ENCODE measurements at places on chromosomes 6 and 20.

- peaks cover 57% of the 10 kb centered on the region for H3K4me1 ChIP-seq
- H3K27me3 ChIP-seq: no peaks in the 10 kb centered on the region
- no peaks in the 10 kb centered on the region for H3K36me3 ChIP-seq
- peak overlapping the region; percentile 85 for H3K4me3 ChIP-seq
- H3K27ac ChIP-seq: peak overlapping the region; percentile 97
Measured at GRCh38 chr6:7112741-7113313, 5.1 kb downstream of the RREB1 start.

DNA sequence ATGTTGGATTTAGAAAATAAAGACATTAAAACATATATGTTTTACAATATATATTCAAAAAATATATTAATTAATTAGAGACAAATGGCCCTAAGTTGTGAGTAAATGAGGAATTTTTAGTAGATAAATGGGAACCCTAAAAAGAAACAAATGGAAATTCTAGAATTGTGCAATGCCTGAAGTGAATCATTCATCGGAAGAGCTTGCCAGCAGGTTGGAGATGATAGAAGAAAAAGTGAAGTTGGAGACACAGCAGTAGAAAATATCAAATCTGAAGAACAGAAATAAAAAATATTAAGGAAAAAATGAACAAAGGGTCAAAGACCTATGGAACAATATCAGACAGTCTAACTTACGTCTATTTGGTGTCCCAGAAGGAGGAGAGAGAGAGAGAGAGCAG lies 109.4 kb upstream of the NEDD9 start:
- peaks cover 7% of the 10 kb centered on the region for H3K4me1 ChIP-seq
- H3K36me3 ChIP-seq: no peaks in the 10 kb centered on the region
- DNase-seq: no peak
- peaks cover 16% of the 10 kb centered on the region for H3K27me3 ChIP-seq
- no peak overlapping the region for H3K4me3 ChIP-seq

DNA sequence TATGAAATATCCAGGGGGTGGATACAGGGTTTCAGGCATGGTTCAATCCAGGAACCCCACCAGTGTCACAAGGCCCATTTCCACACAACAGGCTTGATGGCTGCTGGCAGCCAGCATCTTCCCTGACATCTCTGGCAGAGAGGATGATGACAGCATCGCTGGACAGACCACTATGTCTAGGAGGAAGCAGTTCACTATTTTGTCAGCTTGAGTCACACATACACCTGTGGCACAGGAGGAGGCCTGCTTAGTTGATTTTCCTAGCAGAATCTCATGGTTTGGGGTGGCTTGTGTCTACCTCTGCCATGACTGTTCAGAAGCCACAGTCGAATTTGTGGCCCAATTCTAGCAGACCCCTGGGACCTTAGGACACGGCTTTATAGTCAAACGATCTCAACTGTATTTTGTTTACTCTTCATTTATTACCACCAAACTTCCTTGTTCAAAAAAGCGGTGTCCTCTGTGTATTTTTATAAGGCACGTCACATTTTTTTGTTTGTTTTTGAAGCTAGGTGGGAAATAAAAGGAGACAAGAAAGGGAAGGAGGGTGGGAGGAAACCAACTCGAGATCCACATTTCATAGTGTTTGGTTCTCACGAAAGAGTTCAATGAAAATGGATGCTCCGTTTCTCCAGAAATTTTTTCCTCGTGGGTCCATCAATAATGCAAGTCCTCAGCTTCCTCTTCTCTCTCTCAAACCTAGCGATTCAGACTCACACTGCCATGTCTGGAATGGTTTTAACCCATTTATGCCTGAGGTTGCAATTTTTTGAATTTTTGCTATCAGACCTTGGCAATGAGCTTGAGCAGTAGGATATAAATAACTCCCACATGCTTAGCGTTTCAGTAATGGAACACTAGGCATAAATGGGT lies 94.4 kb downstream of the TOX2 start:
- H3K4me3 ChIP-seq: no peak overlapping the region
- no peak overlapping the region for H3K27ac ChIP-seq
- no peaks in the 10 kb centered on the region for H3K4me1 ChIP-seq
- no peak for DNase-seq

DNA sequence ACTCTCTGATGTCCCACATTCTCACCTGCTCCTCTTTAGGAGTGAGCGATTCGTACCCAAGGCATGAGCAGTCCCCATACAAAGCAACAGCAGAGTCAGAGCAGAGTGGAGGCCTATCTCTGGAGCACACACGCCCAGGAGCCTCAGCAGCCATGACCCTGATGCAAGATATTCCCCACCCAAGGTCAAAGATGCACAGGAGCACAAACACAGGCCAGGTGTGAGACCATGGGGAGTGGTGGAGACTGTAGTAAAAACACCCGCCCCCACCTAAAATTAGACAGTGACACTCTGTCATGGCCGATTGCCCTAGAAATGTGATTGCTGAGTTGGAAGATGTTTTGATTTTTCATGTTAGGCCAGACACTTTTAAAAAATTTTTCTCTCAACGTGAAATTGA lies 21.4 kb downstream of the RRBP1 start:
- peak overlapping the region; percentile 68 for H3K27ac ChIP-seq
- H3K4me3 ChIP-seq: no peak overlapping the region
- H3K4me1 ChIP-seq: peaks cover 36% of the 10 kb centered on the region
- peaks cover 50% of the 10 kb centered on the region for H3K36me3 ChIP-seq
- no peak for DNase-seq
- no peaks in the 10 kb centered on the region for H3K27me3 ChIP-seq

GRCh38 chr6:14118091-14118439 lies 493 bp downstream of the CD83 start:
- peaks cover 33% of the 10 kb centered on the region for H3K27me3 ChIP-seq
- H3K4me3 ChIP-seq: peak overlapping the region; percentile 94
- H3K36me3 ChIP-seq: peaks cover 3% of the 10 kb centered on the region
- H3K27ac ChIP-seq: peak overlapping the region; percentile 82
- DNase-seq: no peak
- peaks cover 10% of the 10 kb centered on the region for H3K4me1 ChIP-seq

- peaks cover 32% of the 10 kb centered on the region for H3K4me1 ChIP-seq
- peaks cover 3% of the 10 kb centered on the region for H3K27me3 ChIP-seq
- H3K4me3 ChIP-seq: no peak overlapping the region
Measured at GRCh38 chr6:168686029-168686738, 245.2 kb downstream of the SMOC2 start.

- no peak for DNase-seq
- peak overlapping the region; percentile 89 for H3K4me3 ChIP-seq
- H3K27ac ChIP-seq: peak overlapping the region; percentile 89
- H3K27me3 ChIP-seq: peaks cover 15% of the 10 kb centered on the region
- H3K36me3 ChIP-seq: no peaks in the 10 kb centered on the region
- H3K4me1 ChIP-seq: peaks cover 11% of the 10 kb centered on the region
Measured at GRCh38 chr6:26311012-26311384, 54.0 kb upstream of the BTN3A2 start.

- peak overlapping the region; percentile 9 for H3K27ac ChIP-seq
- H3K27me3 ChIP-seq: no peaks in the 10 kb centered on the region
- no peaks in the 10 kb centered on the region for H3K36me3 ChIP-seq
- no peak for DNase-seq
Measured at GRCh38 chr6:42017021-42017643, 33.2 kb upstream of the TAF8 start.

GRCh38 chr6:82015043-82015442 lies 232.5 kb downstream of the IBTK start:
- no peaks in the 10 kb centered on the region for H3K27me3 ChIP-seq
- no peak overlapping the region for H3K4me3 ChIP-seq
- DNase-seq: no peak
- H3K4me1 ChIP-seq: no peaks in the 10 kb centered on the region
- no peaks in the 10 kb centered on the region for H3K36me3 ChIP-seq

- no peak for DNase-seq
- H3K4me3 ChIP-seq: no peak overlapping the region
- H3K36me3 ChIP-seq: no peaks in the 10 kb centered on the region
- H3K27ac ChIP-seq: no peak overlapping the region
- no peaks in the 10 kb centered on the region for H3K4me1 ChIP-seq
Measured at GRCh38 chr6:130780122-130780521, 47.1 kb upstream of the SMLR1 start.

DNA sequence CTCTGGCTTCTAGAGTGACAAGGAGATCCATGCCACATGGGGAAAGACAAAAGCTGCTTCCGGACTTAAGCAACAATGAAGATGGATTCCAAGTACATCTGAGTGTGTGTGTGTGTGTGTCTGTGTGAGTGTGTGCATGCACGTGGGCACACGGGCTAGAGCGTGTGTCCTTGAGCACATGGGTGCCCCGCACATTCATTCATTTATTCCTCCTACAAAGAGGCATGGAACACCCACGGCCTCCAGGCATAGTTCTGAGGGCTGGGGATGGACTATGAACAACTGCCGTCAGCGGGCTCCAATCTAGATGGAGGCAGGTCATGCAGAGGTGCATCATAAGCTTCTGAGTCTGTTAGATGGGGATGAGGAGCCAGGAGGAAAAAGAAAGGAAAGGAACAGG lies 49.1 kb downstream of the GRM4 start:
- no peaks in the 10 kb centered on the region for H3K36me3 ChIP-seq
- DNase-seq: no peak
- peaks cover 19% of the 10 kb centered on the region for H3K27me3 ChIP-seq
- H3K4me1 ChIP-seq: no peaks in the 10 kb centered on the region

DNA sequence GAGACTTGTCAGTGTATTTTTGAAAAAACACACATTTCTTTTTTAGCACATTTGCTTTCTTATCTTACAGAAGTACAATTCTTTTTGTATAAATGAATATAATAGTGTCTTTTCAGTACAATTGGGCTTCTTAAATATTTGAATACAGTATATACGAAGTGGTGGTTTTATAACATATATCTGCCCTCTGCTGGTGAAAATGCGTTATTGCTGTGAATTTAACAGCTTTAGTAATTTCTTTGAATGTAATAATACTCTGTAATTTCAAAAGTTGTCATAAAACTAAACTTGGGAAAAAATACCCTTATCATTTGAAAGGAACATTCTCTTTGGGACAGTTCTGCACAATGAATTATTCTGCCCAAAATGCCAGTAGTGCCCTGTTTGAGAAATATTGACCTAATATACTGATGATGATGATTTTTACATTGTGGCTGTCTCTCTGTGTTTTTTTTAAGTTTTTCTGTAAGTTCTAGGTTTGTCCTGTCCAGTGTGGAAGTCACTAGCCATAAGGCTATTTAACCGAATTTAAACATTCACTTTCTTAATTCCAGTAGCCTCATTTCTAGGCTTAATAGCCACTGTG lies 19.0 kb downstream of the SMAP1 start:
- no peak overlapping the region for H3K4me3 ChIP-seq
- H3K4me1 ChIP-seq: peaks cover 8% of the 10 kb centered on the region
- H3K27ac ChIP-seq: no peak overlapping the region
- DNase-seq: no peak
- peaks cover 3% of the 10 kb centered on the region for H3K36me3 ChIP-seq

- H3K4me3 ChIP-seq: peak overlapping the region; percentile 31
- DNase-seq: no peak
- peaks cover 17% of the 10 kb centered on the region for H3K36me3 ChIP-seq
- peak overlapping the region; percentile 96 for H3K27ac ChIP-seq
Measured at GRCh38 chr6:138086573-138087196, 20.5 kb downstream of the PERP start.

DNA sequence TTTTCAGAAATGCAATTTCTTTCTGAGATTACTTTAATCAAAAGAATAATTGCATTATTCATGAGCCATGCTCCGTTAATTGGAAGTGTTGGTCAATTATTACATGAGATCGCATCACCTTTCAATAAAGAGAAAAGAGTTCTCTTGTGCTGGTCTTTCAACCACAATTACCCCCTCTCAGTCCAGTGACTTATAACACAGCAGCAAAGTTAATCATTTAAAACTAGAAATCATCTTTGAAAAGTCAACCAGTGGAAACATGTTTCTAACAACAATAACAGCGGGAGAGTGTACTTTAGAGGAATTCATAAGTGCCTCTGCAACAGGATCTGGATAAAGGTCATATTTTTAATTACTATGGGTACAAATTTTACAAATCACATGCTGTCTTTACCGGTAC lies 384.4 kb upstream of the AGPAT4 start:
- H3K27ac ChIP-seq: no peak overlapping the region
- H3K4me3 ChIP-seq: no peak overlapping the region
- no peaks in the 10 kb centered on the region for H3K36me3 ChIP-seq

DNA sequence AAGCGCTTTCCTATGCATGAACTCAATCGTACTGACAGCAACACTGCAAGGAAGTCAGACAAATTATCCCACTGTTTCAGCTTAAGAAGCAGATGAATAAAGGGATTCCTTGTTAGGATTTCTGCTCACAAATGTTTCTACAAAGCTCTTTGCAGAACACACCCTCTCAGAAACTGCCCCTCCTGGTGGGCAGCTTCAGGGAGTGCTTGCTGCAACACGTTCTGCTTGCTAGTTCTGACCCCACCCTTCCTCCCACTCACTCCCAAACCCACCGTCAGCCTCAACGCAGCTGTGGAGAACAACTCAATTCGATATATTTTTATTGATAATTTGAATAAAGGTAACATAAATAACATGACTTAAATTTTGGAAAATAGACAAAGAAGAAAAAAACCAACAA lies 250.8 kb upstream of the PRDM1 start:
- DNase-seq: no peak
- peaks cover 3% of the 10 kb centered on the region for H3K27me3 ChIP-seq
- no peak overlapping the region for H3K4me3 ChIP-seq
- peaks cover 13% of the 10 kb centered on the region for H3K4me1 ChIP-seq
- H3K27ac ChIP-seq: no peak overlapping the region
- no peaks in the 10 kb centered on the region for H3K36me3 ChIP-seq

DNA sequence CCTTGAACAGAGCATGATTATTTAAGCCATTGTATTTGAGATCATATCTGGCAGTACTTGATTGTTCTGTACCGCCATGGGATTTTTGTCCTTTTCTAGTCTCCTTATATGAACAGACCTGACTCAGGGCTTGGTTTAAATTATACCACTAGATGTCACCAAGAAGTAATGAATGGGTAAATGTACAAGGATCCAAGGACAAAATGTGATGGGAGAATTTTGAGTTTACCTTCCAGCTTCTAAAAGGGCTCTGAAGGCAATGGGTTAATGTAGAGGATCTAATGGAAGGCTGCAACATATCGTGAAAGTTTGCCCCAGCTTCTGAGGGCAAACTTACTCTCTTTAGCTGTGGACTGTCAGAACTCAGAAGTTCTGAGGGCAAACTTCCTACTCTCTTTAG lies 12.0 kb downstream of the RNF8 start:
- H3K4me3 ChIP-seq: no peak overlapping the region
- no peaks in the 10 kb centered on the region for H3K27me3 ChIP-seq
- H3K27ac ChIP-seq: peak overlapping the region; percentile 3
- peaks cover 28% of the 10 kb centered on the region for H3K36me3 ChIP-seq
- H3K4me1 ChIP-seq: peaks cover 19% of the 10 kb centered on the region

DNA sequence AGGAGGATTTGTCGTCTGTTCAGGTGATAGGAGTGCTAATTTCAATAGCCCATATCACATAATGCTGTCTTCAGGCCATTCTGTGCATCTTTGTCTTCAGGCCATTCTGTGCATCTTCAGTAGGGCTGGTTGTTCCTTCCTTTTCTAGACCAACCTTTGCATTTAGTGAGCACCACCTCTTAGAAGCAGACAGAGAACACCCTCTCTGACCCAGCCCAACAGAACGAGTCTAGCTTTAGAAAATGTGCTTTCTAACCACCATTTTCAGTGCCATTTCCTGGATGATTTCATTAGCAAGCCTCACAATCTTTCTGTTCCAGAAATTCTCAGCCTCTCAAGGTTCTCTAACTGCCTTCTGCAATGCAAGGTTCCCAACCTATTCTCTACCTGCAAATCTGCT lies 215.3 kb upstream of the KCNQ5 start:
- H3K4me1 ChIP-seq: no peaks in the 10 kb centered on the region
- no peak for DNase-seq
- no peaks in the 10 kb centered on the region for H3K27me3 ChIP-seq
- no peak overlapping the region for H3K4me3 ChIP-seq
- H3K36me3 ChIP-seq: no peaks in the 10 kb centered on the region
